Kidney (tissue), 22 donors: ENCODE measurements at places on chromosomes 1 and 21. TPM values are rescaled to one million over a fixed set of nuclear protein-coding genes. Genes with fewer than 3 reads are reported as not detected.

DNA sequence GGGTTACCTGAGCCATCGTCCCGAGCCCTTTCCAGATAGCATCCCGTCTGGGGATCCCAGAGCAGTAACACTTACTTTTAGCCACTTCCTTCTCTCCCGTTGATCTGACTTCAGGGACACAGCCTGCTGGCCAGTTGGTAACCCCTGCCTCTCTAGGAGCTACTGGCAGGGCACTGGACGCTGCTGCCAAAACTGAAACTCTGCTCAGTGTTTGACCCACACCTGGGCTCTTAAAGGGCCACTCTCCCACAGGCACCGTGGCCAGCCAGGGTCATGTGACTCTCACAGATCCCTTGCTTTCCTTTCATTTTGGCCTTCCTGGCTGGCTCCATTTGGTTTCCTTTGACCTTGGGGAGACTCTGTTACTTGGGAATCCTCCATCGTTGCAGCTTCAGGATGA is at the start of gene PIGR:
Gene PIGR (minus strand): TSS at position 206 of the 400 bp plus-strand sequence. CDS start 5,935 bp downstream, outside the sequence.
- DNase-seq: no peak

DNA sequence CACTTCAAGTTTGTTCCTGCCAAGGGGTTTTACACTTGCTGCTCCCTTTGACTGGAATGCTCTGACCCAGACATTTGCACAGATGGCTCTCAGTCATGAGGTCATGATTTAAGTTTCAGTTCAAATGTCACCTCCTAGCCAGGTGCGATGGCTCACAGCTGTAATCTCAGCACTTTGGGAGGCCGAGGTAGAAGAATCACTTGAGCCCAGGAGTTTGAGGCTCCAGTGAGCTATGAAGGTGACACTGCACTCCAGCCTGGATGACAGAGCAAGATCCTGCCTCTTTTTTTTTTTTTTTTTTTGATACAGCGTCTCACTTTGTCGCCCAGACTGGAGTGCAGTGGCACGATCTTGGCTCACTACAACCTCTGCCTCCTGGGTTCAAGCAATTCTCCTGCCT is 4.5 kb upstream of the ZMYM4 start:
- DNase-seq: peak; percentile 49

GRCh38 chr1:230694991-230695390 is 18.9 kb downstream of the AGT start:
- DNase-seq: no peak

DNA sequence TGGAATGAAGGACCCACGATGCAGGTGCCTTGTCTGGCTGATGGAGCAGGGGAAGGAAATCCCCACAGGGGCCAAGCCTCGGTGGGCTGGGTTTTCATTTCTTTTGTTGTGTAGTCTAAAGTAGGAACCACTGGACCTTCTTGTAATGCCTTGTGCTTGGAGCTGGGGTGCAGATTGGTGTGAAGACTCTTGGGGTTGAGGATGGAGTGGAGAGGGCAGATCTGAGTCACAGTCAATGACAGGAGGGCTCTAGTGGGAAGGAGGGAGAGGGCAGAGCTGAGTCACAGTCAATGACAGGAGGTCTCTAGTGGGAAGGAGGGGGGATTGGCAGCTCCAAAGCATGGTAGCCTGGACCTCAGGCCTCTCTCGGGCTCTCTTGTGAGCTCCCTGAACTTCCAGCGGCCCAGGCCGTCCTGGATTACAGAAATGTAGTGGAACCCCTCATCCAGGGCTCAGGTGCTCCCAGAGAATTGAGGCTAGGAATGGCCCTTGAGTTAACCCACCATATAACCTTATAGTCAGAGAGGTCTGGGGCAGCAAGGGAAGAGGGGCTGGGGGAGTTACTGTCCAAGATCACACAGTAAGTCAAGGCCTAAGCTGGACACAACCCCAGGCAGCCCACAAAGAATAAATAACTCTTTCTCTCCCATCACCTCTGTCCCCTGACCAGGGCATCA is 313.8 kb downstream of the MATN1 start:
- no peak for DNase-seq

DNA sequence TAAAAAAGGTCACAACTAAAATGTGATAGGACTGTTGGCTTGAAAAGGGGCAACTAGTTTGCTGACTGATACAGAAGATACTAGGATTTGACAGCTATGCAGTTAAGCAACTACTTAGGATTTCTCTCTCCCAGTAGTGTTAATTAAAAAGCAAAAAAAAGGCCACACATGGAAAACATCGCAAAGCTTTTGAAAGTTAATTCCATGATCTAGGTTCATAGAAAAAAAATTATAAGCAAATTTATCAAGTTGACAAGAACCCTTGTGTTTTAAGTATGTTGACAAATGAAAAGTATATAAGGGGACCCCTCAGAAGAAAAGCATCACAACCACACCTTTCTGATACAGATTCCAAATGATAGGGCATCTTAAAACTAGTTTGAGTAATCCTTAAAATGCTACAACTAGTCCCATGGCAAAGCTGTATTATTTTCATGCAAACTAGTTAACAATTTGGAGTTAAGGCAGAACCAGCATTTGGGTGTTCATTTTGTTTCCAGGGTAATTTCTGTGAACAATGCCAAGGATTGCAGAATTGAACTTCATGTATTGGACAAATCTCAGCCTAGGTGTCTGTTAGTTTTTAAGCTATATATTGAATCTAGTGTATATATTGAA is 4.1 kb downstream of the PNRC2 start:
- no peak for DNase-seq

- DNase-seq: no peak
Observed at GRCh38 chr21:29308456-29308783, 9.7 kb downstream of the BACH1 start.

GRCh38 chr1:173798078-173798477 is 26.4 kb upstream of the DARS2 start:
- DNase-seq: no peak

DNA sequence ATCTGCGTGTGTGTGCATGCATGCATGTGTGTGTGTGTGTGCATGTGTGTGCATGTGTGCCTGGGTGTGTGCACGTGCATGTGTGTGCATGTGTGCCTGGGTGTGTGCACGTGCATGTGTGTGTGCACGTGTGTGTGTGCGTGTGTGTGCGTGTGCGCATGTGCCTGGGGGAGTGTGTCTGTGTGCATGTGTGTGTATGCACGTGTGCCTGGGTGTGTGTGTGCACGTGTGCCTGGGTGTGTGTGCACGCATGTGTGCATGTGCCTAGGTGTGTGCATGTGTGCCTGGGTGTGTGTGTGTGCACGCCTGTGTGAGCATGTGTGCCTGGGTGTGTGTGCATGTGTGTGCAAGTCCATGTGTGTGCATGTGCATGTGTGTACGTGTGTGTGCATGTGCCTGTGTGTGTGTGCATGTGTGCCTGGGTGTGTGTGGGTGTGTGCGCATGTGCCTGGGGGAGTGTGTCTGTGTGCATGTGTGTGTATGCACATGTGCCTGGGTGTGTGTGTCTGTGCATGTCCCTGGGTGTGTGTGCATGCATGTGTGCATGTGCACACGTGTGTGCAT is 29.3 kb upstream of the COL6A2 start:
- no peak for DNase-seq

GRCh38 chr1:108557296-108557695 is 2.6 kb upstream of the EEIG2 start:
- no peak for DNase-seq

DNA sequence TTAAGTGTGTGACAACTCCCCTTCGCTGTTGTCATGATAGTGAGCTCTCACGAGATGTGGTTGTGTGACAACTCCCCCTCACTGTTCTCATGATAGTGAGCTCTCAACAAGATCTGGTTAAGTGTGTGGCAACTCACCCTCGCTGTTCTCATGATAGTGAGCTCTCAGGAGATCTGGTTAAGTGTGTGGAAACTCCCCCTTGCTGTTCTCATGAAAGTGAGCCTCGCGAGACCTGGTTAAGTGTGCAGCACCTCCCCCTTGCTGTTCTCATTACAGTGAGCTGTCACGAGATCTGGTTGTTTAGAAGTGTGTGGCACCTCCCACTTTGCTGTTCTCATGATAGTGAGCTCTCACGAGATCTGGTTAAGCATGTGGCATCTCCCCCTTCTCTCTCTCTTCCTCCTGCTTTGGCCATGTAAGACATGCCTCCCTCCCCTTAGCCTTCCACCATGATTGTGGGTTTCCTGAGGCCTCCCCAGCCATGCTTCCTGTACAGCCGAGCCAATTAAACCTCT is 25.1 kb upstream of the LSS start:
- DNase-seq: no peak

- peak; percentile 7 for DNase-seq
Observed at GRCh38 chr1:227935826-227936225, 11.9 kb downstream of the WNT9A start.

GRCh38 chr1:111827946-111828345 is 72.2 kb downstream of the DDX20 start:
- DNase-seq: no peak

- no peak for DNase-seq
Observed at GRCh38 chr1:157189986-157190982, 52.1 kb upstream of the ETV3 start.

DNA sequence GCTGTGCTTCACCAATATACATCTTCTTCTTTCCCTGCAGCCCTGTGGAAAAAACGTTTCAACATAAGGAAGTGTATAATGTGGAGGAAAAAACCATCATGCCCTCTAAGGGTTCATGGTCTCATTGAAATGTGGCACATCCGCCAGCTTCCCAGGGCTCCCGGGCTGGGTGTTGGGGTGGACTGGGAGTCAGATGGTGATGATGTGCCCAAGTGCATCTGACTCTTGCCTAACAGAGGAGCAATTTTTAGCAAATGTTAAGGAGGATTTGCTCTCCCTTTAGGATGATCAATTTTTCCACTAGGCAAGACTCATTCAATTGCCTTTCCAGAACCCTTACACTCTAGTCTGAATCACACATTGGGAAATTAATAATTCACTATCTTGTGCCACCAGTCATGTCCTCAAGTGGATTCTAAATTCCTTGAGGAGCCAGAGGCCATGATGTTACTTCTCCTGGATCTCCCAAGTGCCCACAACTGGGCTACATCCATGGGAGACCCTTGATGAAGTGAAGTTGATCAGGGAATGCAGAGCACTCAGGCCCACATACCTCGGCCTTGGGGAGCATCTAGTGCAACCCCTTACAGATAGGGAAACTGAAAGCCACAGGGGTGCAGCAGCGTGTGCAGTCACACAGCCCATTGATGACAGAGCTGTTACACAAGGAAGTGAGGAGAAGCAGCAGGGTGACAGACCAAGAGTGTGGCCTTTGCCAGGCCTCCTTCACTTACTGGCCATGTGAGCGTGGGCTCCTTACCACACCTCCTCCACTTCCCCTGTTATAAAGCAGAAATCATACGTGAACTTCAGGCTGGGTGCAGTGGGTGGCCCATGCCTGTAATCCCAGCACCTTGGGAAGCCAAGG is 100.0 kb upstream of the SLC44A3 start:
- no peak for DNase-seq

- no peak for DNase-seq
Observed at GRCh38 chr1:55519937-55520683, 304.9 kb upstream of the USP24 start.

GRCh38 chr1:212531796-212532195 is 76.8 kb upstream of the ATF3 start:
- DNase-seq: no peak

GRCh38 chr1:63435161-63435560 is 67.7 kb downstream of the ALG6 start:
- DNase-seq: no peak

- no peak for DNase-seq
Observed at GRCh38 chr1:59413327-59413720, 116.4 kb downstream of the FGGY start.

DNA sequence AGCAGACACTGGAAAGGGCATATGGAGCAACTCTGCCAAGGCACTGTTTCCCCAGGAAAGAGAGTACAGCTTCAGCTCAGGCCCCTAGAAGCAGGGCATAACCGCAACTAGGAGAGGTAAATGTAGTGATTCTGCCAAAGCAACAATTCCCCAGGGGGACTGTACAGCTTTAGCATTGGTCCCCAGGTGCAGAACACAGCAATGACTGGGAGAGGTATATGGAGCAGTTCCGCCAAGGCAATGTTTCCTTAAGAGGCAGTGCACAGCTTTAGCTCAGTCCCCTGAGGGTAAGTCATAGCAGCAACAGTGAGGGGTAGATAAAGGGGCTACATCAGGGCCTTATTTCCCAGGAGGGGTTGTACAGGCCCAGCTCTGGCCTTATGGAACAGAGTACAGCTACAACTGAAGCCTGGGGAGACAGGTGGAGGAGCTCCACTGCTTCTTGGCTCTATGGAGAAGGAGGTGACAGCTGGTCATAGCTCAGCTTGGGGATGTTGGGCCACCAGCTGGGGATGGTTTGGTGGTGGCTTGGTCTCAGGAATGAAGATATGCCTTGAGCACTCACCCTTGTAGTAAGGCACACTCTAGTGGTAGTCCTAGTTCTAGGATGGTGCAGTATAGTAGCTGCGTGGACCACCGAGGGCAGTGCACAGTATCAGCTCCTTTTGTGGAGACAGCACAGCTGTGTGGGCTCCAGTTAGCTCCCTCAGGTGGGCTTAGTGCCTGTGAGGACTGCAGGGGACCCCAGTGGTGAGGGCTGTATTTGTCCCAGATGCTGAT is 582.7 kb downstream of the PTPRC start:
- no peak for DNase-seq

- no peak for DNase-seq
Observed at GRCh38 chr1:96409087-96409486, 312.5 kb upstream of the PTBP2 start.

DNA sequence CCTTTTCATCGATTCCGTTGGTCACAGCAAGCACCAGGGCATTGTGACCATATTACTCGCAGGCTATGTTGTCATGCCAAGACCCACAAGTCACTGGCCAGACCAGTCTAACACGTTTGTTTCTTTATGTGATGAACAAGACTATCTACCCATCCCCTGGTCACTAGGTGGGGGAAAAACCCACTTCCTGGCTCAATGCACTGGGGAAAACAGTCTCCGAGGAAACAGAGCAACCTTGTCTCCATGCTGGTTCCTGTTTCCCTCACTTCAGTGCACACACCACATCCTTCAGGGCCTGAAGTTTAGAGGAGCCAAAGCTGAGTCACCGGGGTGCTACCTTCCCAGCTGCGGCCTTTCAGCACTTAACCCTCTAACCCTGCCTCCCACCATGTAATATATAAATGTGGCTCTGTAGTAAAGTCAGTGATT is 20.9 kb downstream of the ERICH3 start:
- peak; percentile 74 for DNase-seq

- DNase-seq: peak; percentile 75
Observed at GRCh38 chr1:231053493-231054162, 13.6 kb upstream of the FAM89A start.

DNA sequence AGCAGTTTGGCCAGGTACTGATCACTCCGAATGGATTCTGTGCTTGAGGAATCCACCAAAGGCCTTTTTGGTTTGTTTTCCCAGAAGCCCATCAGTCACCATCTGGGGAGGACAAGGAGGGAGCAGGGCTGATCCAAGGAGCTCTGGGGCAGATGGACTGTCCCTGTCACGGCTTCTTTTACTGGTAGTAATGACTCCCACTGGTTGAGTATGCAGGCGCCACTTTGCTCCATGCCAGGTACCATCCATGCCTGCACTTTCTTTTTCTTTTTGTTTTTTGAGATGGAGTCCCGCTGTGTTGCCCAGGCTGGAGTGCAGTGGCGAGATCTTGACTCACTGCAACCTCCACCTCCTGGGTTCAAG is 101.7 kb downstream of the UBIAD1 start:
- DNase-seq: no peak

Gene PLPPR5
- polyA plus RNA-seq: not detected

Gene PPT1
- polyA plus RNA-seq: 110 TPM

Gene ARHGEF16
- 15.5 TPM for polyA plus RNA-seq

Gene CASZ1
- 10.1 TPM for polyA plus RNA-seq

Gene LCA5L
- 3.8 TPM for polyA plus RNA-seq

Gene NPR1
- 57.8 TPM for polyA plus RNA-seq

Gene KCNK1
- polyA plus RNA-seq: 10.0 TPM
